AG09309 (cell line): ENCODE measurements at places on chromosomes 6 and 20.

GRCh38 chr20:32037929-32038328 is 14.1 kb upstream of the HCK start:
- peak; percentile 21 for DNase-seq

DNA sequence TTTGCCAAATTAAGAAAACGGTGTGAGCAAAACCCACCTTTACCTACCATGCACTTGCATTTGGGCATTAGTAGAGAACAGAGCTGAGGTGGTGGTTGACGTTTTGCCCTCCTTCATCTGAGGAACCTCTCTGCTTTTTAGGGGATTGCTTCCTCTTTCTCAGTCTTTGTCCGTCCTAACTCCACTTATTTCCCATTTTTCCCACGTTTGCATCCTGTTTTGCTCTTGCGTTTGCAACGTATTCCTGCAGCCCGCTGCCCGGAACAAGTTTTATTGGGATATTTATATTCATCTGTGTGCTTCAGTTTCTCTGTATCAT is 374 bp upstream of the SERINC1 start:
- DNase-seq: no peak

DNA sequence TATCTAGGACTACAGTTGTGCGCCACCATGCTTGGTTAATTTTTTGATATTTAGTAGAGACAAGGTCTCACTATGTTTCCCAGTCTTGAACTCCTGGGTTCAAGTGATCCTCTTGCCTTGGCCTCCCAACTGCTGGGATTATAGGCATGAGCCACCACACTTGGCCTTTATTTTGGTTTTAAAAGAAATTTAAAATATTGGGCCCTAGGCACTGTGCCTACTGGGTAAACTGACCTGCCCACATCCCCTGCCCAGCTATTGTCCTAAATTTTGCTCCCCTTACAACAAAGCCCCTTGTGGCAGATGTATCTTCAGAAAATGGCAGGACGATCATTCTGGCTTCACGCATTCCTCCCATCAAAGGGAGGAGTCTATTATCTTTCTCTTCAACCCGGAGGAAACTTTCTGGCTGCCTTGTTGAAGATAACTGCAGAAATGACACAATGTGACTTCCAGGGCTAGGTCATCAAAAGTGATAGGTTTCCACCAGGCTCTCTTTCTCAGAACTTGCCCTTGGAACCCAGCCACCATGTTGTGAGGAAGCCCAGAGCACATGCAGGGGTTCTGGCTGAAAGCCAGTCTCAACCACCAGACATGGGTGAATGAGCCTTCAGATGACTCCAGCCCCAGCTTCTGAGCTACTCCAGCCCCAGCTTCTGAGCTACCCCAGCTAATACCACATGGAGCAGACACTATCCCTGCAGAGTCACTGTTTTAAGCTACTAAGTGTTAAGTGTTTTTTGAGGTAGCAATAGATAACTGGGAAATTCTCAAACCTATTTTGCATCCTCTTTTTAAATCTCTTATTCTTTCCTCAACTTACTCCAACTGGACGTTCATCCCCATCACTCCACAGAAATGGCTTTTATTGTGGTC is 4.6 kb upstream of the GUCA1B start:
- DNase-seq: no peak

- no peak for DNase-seq
Observed at GRCh38 chr6:85329196-85329595, 120.7 kb upstream of the NT5E start.

GRCh38 chr6:129206821-129207220 is 323.9 kb downstream of the LAMA2 start:
- no peak for DNase-seq

DNA sequence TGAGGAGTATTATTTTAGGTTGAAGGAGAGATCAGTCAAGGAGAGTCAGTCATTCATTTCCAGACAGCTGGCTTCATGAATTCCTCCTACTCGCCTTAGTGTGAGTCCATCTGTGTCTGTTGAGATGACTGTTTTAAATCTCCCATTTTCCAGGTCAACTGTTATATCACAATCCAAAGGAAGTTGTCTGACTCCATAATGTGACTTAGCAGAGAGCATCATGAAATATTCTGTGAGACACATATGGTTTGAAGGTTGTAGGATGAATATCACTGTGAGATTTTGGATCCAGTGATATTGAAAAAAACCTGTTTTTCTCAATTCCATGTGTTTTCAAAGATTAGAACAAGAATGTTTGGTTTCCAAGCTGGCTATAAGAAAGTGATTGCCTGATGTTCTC is 530.2 kb upstream of the MAN1A1 start:
- no peak for DNase-seq
